Suppressor macrophage treated with lipopolysaccharide for 1 hour (primary cell): ENCODE measurements at places on chromosomes 12 and 14.

DNA sequence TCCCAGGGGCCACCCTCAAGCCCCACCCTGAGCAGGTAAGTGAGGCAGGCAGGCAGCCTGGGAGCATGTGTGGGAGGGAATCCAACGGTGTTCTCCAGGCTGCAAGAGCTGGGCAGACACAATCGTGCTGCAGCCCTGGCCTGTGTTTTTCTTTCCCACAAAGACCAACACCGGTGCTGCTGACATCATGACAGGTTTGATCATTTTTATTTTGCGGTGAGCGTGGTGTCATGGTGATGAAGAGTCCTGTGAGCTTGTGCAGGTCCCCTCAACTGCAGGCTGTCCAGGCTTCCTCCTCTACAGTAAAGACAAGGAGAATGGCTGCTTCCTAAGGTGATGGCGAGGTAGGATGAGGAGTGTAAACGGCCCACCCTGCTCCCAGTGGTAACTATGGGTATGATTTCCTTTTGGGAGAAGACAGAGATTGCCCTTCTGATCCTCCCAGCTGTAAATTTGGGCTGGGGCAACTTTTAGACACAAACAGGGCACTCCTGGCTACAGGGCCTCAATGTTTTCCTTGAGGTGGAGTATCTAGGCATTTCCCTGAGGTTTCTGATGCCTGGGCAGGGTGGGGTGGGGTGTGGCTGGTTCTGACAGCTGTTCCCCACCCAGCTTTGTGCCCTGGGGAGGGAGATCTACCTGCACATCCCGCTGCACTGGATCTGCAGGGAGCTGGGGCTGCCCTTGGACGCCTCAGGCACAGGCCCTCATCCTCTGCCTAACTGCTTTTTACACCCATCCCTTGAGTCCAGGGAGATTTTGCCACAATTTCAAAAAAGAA lies 109.1 kb downstream of the VCPKMT start:
- no peak for DNase-seq

DNA sequence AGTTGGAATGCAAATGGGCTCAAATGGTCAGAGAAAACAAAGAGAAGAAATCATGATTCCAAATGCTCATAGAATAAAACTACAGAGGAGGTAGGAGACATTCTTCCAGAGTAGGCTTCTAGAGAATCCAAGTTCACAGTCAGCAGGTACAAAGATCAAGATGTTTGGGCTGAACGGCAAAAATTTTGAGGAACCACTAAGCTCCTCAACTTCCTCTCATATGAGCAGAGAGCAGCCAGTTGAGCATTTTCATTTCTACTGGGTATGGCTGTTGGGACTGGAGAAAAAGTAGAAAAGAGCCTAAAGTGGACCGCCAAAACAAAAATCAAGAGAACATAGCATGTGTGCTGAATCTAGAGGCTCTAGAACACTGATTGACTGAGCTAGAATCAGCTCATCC lies 73.8 kb upstream of the ARID2 start:
- no peak for DNase-seq

DNA sequence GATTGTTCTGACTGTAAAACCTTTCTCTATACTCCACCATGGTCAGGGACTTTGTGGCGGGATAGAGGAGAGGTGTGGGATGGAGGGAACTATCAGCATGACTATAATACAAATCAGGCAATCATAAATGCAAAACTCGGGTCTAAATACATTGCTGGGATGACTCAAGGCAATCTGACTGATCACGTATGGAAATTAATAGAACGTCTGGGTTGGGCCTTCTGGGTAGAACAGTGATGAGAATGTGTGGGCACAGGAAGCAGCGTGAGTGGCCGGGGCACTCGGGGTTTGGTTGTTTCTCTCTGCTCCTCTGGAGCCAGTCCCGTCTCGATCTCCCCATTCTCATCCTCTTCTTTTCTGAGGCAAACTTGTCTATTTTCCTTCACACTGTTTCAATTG lies 485.8 kb downstream of the VRK1 start:
- DNase-seq = no peak

DNA sequence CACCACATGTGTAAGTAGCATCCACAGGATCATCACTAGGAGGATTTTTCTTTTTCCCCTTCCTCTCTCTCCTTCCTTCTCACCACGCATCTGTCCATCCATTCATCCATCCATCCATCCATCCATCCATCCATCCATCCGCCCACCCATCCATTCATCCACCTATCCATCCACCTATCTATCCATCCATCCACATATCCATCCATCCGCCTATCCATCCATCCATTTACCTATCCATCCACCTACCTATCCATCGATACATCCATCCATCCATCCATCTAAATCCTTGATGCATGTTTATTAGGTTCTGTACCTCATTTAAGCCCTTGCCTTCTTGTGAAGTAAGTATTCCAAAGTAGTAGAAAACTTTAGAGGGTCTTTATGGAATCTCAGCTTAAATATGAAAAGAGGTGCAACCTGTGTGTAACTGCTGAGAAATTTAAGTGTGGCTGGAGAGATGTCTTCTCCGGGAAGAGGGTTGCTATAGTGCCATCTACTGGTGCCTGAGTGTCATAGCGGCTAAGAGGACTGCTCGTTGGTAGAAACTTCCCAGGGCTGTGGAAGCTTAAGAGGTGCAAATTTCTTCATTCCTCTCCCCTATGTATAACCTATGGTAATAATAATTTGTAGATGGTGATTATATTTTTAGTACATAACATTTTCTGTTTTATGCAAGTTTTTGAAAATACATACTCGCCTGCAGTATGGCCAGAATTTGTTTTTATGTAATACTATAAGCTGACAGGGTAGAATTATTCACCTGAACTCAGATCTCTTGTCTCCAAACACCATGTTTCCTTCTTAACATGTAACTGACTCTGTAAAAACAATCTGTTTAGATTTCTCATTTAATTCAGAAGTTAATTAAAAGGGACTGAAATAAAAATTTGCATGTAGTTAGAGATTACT lies 46.0 kb downstream of the MYO1H start:
- DNase-seq = peak; percentile 80

- DNase-seq = no peak
These were observed 12.5 kb downstream of the PAWR start for GRCh38 chr12:79678306-79678705.

GRCh38 chr14:33717866-33718265 lies 233.0 kb downstream of the EGLN3 start:
- DNase-seq = no peak

DNA sequence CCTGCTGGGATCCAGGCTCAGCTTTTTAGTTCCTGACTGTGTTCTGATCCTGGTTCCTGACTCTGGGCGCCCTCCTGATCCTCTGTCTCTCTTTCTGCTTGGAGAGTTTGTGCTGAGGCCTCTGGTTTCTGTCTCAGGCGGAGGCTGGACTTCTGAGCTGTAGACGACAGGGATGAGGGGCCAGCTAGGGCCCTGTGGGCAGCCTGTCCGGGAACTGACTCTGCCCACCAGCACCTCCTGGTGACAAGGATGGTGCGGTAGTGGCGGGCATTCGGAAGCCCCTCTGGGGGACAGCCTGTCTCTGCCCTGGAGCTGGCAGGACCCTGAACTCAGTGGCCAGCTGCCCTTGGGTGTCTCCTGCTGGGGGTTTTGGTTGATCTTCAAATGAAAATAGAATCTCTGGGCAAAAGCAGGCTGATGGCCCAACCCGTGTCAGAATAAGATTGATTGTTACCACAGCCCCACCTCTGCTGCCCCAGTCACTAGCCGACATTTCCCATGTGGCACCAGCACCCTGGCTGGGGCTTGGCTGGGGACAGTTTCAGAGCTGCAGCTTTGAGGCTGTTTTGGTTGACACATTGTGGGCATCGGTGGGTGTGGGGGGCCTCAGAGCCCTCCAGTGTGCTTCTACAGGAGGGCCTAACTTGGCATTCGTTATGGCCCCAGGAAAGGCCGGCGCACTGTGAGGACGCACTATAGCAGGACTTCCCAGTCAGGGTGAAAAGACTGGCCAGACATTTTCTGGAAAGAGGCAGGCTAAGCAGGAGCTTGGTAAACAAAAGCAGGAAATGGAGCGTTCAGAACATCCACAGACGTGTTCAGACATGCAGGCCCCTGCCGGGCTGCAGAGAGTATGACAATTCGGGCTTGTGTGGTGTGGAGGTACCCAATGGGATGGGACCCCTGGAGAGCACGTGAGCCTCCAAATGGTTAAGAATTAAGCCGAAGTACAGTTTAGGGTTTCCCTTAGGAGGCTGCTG lies 16.2 kb downstream of the KRT80 start:
- no peak for DNase-seq
